Activated CD8-positive, alpha-beta memory T cell treated with anti-CD3 and anti-CD28 coated beads, Interleukin-2, amount 10 ng/mL, durations not matched to agents 7 days and 5 days (primary cell): ENCODE measurements at places on chromosomes 13 and 19. TPM values are rescaled to one million over a fixed set of nuclear protein-coding genes. Genes with fewer than 3 reads are reported as not detected.

The PTH2 gene
- total RNA-seq, result not detected

DNA sequence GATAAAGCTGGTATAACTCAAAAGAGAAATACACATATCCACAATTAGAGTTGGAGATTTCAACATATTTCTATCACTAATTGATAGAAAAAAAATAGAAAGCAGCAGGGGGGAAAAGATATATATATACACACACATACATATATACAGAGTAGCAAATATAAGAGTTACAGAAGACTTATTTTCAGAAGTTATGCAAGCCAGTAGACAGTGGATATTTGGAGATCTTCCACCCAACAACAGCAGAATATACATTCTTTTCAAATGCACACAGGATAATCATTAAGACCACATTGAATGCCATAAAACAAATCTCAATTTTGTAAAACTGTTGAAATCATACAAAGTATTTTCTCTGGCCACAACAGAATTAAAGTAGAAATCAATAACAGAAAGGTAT, 192.8 kb downstream of the LACC1 start:
- peaks cover 16% of the 10 kb centered on the region for H3K27me3 ChIP-seq
- H3K4me3 ChIP-seq, result no peak overlapping the region
- H3K36me3 ChIP-seq, result no peaks in the 10 kb centered on the region
- no peak overlapping the region for H3K27ac ChIP-seq
- H3K4me1 ChIP-seq, result no peaks in the 10 kb centered on the region

The MARK4 gene
- 29.4 TPM for total RNA-seq

DNA sequence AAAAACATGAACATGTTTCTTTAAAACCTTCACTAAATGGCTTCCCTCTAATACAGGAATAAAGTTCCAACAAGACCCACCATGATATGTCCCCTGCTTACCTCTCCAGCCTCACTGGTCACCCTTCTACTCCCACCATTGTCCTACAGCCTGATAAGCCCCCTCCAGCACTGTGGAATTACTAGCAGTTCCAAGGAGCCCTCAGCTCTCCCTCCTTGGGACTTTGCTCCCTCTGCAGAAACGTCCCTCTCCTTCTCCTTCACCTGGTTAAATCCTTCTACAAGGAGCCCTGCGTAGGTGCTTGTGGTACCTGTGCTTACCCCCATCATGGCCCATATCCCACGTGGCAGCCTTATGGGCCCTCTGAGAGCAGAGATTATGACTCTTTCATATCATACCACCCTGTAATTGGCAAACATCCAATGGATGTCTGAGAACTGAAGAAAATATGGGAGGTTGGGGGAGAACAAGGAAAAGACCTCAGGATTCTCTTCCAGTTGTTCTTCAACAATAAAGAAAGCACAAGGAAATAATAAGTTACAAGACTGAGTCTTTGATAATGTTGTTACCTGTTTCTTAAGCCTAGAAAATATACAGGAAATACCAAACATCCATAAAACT, 26.1 kb upstream of the DOCK9 start:
- H3K36me3 ChIP-seq, result no peaks in the 10 kb centered on the region
- H3K4me1 ChIP-seq, result peaks cover 23% of the 10 kb centered on the region
- H3K27ac ChIP-seq, result no peak overlapping the region
- H3K4me3 ChIP-seq, result no peak overlapping the region

- no peak overlapping the region for H3K4me3 ChIP-seq
- H3K27me3 ChIP-seq, result no peaks in the 10 kb centered on the region
- no peak overlapping the region for H3K27ac ChIP-seq
Observed at GRCh38 chr19:34145741-34146202, 26.5 kb upstream of the LSM14A start.

The LRRC8E gene
- total RNA-seq, result not detected

The NLRP5 gene
- not detected for total RNA-seq

DNA sequence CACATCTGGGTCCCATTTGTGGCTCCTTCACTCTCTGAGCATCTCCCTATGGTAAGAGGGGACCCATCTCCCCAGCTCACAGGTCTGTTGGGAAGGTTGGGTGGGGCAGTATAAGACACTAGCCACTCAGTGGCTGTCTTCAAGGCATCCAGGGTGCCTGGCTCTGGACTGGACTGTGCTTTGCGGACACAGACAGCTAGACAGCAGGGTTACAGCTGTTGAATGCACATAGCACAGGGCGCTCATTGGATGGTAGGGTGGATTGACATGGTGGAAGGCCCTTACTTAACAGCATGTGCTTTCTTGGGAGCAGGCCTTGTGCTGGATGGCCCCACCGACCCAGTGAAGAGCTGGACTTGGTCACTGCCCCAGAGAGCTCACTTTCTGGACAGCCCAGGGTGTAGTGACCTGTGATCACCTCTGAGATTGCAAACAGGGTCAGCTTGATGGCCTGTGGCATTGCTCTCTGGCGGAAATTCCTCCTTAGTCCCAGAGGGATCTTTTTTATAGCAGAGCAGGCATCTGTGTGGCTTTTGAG, 1.9 kb downstream of the ZNF444 start:
- no peak for DNase-seq
- H3K27me3 ChIP-seq, result no peaks in the 10 kb centered on the region
- peaks cover 39% of the 10 kb centered on the region for H3K4me1 ChIP-seq
- H3K27ac ChIP-seq, result no peak overlapping the region
- H3K4me3 ChIP-seq, result no peak overlapping the region

DNA sequence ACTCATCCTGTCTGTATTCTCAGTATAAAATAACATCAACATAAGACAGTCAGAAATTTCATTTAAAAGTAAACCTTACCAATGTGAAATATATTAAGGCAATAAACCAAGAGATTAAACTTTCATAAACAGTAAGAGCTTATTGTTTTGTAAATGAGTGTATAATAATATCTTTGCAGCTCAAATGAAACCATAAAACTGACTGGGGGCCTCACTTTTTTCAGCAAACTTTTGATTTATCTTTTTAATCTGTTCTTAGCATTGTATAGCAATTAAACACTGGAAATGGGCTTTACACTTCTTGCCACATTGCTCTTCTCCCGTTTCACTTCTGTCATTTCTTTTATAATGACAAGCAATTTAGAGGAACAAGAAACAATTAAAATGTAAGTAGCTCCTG, 580.3 kb downstream of the GPC6 start:
- H3K4me3 ChIP-seq, result no peak overlapping the region
- no peaks in the 10 kb centered on the region for H3K4me1 ChIP-seq
- H3K27me3 ChIP-seq, result peaks cover 19% of the 10 kb centered on the region
- DNase-seq, result no peak

The MYO16 gene
- 0.05 TPM for total RNA-seq

GRCh38 chr19:30523791-30524190, 151.6 kb downstream of the ZNF536 start:
- H3K4me1 ChIP-seq, result no peaks in the 10 kb centered on the region
- no peaks in the 10 kb centered on the region for H3K27me3 ChIP-seq
- DNase-seq, result no peak

DNA sequence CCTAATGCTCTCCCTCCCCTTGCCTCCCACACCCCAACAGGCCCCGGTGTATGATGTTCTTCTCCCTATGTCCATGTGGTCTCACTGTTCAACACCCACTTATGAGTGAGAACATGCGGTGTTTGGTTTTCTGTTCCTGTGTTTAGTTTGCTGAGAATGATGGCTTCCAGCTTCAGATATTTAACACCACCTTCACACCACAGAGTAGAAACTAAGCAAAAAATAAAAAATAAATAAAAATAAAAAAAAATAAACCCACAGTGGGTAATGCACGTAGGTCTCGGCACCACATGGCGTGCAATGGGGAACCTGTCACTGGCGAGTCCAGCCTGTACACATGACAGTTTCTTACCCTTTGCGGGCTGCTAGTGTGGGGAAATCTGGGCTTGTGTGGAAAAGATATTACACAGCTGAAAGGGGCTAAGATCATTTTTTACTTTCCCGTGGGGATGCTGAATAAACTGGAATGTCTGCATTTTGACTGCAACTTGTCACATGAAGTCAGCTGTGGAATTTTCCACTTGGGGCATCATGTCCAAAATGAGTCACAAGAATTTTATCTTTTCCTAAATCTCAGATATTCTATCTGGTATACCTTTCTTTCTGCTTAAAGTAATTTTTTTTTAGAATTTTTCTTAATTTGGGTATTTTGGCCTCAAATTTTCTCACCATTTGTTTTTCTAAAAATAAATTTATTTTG, 170.5 kb downstream of the IRS2 start:
- no peak overlapping the region for H3K4me3 ChIP-seq
- no peaks in the 10 kb centered on the region for H3K4me1 ChIP-seq
- H3K27ac ChIP-seq, result no peak overlapping the region
- no peak for DNase-seq
- H3K27me3 ChIP-seq, result no peaks in the 10 kb centered on the region

The KCNN1 gene
- total RNA-seq, result 0.21 TPM

DNA sequence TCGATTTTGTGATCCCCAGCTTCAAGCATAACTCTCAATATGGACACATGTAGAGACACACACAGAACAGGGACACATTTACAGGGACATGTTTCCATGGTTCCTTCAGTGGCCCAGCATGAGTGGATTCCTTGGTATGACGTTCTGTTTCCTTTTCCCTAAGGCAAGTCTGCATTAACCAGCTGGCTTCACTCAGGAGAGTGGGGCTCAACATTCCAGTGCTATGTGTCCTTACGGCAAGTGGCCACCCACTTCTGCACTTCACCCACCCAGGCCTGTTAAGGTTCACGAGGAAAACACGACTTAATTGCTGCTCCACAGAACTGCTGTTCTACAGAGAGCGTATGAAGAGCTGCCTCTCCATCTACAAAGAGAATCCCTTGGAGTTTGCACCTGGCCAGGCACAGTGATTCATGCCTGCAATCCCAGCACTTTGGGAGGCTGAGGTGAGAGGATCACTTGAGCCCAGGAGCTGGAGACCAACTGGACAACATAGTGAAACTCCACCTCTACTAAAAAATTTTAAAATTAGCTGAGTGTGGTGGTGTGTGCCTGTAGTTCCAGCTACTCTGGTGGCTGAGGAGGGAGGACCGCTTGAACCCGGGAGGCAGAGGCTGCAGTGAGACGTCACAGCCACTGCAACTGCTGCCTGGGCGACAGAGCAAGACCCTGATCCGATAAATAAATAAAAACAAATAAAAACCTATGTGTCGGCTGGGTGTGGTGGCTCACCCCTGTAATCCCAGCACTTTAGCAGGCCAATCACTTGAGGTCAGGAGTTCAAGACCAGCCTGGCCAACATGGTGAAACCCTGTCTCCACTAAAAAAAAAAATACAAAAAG, 32.5 kb downstream of the BRD4 start:
- H3K27me3 ChIP-seq, result no peaks in the 10 kb centered on the region
- peak overlapping the region; percentile 79 for H3K27ac ChIP-seq
- no peak overlapping the region for H3K4me3 ChIP-seq

- H3K27ac ChIP-seq, result no peak overlapping the region
- H3K4me3 ChIP-seq, result no peak overlapping the region
- H3K4me1 ChIP-seq, result no peaks in the 10 kb centered on the region
- no peaks in the 10 kb centered on the region for H3K36me3 ChIP-seq
Observed at GRCh38 chr13:37446503-37446902, 152.1 kb downstream of the POSTN start.

The ZNF569 gene
- total RNA-seq, result 5.5 TPM

The MYO1F gene
- 441 TPM for total RNA-seq
